CD8-positive, alpha-beta T cell (primary cell): ENCODE measurements at places on chromosomes 1 and 21. TPM values are rescaled to one million over a fixed set of nuclear protein-coding genes. Genes with fewer than 3 reads are reported as not detected.

MATN1 gene
- 6.6 TPM for total RNA-seq

CHAF1B gene
- 3.9 TPM for total RNA-seq

OR6P1 gene
- not detected for total RNA-seq

CRNN gene
- not detected for total RNA-seq

ST6GALNAC3 gene
- total RNA-seq = 2.3 TPM

NGF gene
- not detected for total RNA-seq

TSPAN1 gene
- total RNA-seq = not detected

SH2D2A gene
- total RNA-seq = 85.6 TPM

NFIA gene
- total RNA-seq = 6.7 TPM

BCAR3 gene
- 0.81 TPM for total RNA-seq

LRRC39 gene
- 1.8 TPM for total RNA-seq

NUDT4B gene
- not detected for total RNA-seq

MYOM3 gene
- total RNA-seq = not detected

PGM1 gene
- 4.3 TPM for total RNA-seq
